Stimulated activated CD4-positive, alpha-beta T cell treated with anti-CD3 and anti-CD28 coated beads, Interleukin-12 subunit alpha, Interleukin-12 subunit beta, amount 100 ng/mL, for 4 hours (primary cell): ENCODE measurements at places on chromosomes 5 and 9.

DNA sequence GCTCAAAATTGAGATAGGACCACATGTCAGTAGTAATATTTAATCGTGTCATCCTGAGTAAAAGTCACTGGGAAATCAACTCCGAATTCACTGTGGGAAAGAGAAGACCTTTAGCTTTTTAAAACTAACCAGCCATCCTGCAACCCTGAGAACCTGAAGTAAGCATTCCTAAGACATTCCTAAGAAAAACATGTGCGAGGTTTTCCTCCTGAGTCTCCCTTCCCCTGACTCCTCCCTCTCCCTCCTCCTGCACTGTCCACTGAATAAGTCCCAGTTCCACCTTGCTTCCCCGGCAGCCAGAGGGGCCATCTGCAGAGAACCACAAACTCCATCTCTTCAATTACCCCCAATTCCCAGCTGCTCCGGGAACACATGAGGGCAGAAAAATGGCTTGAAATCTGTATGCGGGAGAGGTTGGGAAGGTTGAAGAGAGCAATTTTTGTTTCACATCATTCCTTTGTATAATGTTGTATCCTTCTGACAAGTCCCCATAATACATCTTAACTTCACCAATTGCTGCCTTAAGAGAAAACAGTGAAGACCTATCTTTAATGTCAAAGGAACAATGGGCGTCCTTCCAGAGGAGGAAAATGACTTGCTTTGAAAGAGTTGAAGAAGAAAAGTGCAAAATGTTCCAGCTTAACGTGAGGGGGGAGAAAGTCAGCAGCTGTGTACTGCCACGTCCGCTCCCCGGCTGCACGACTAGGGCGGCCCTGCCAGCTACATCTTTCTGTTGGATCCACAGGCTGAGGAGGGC is 186.3 kb downstream of the ZNF462 start:
- no peak for DNase-seq

DNA sequence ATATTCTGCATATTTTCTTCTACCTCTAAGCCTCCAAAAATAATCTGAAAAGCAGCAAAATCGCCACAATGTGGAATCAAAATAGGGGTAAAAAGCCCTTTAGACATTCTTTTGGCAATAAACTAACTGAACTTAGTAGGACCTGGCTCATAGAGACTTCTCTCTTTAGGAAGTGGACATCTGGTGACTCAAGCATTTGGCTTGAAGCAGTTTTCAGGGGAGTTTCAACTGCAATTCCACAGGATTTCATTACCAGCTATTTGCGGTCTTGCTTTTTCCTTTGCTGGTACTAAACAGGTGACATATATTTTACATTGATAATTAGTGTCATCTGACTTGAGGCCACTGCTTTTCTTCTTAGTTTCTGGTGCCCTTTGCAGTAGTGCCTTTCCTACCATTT is 173.2 kb upstream of the FBN2 start:
- no peak for DNase-seq

- no peak for DNase-seq
These were observed 29.7 kb upstream of the NRG2 start for GRCh38 chr5:140072812-140073211.

DNA sequence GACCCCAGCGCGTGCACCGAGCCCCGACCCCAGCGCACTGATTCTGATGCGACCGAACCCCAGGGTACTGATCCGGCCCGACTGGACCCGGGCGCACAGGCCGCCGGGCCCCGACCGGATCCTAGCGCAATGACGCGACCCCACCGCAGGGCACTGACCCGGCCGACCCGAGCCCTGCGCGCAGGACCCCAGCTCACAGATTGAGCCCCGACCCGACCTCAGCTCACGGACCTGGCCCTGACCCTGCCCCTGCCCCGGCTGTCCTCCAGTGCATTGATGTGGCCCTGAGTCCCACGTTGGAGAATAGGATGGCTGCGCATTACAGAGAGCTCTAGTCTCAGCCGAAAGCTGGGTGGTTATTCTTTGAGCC is 438 bp downstream of the TRIP13 start:
- no peak for DNase-seq
